Stimulated activated CD4-positive, alpha-beta T cell treated with anti-CD3 and anti-CD28 coated beads, TNF-alpha, amount 100 ng/mL, for 24 hours (primary cell): ENCODE measurements at places on chromosomes 1 and 21.

- no peak for DNase-seq
Observed at GRCh38 chr1:192461684-192462083, 113.9 kb upstream of the RGS1 start.

GRCh38 chr1:109258481-109259466 lies 9.4 kb downstream of the CELSR2 start:
- DNase-seq: no peak

GRCh38 chr1:198444792-198445191 lies 95.7 kb downstream of the ATP6V1G3 start:
- no peak for DNase-seq

- DNase-seq: no peak
Observed at GRCh38 chr1:245046769-245047168, 108.0 kb upstream of the KIF26B start.

GRCh38 chr1:43858324-43858723 lies 75.3 kb upstream of the ARTN start:
- no peak for DNase-seq

GRCh38 chr1:81430236-81430938 lies 370.3 kb upstream of the ADGRL2 start:
- DNase-seq: no peak

- DNase-seq: no peak
Observed at GRCh38 chr1:223512057-223512456, 118.8 kb downstream of the CCDC185 start.

DNA sequence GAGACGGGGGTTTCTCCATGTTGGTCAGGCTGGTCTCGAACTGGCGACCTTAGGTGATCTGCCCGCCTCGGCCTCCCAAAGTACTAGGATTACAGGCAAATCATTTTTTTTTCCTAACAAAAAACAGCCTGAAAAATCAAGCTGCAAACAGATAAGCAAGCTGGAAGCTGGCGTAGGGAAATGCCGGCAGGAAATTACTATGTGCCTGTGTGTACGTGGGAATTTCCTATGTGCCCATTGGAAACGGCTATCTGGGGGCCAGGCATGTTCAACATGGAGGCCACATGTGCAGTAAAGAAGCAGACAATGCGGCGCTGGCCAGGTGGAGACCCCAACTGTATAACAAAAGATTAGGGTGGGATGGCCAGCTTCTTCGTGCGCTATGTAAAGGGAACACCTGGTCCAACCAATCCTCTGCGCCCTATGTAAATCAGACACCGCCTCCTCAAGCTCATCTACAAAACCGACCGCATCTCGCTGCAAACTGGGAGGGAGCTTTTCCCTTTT lies 9.1 kb upstream of the AADACL4 start:
- no peak for DNase-seq

- no peak for DNase-seq
Observed at GRCh38 chr21:15604413-15604812, 125.4 kb upstream of the USP25 start.

DNA sequence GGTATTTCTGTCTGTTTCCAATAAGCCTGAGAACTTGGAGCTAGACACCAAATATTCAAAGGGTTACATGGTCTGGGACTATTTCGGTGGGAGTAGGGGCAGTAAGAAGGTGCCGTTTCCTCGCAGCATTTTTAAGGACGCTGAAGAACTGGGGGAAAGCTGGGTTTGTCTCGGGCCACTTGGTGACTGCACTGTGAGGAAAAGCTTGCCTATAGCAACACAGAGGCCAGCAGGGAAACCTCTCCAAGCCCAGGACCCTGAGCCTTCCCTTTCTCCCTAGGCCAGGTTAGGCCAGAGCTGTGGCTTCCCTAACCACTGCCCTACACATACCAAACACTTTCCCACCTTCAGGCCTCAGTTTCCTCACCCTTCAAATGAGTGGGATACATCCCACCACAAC lies 3.3 kb downstream of the GLIS1 start:
- DNase-seq: no peak

- no peak for DNase-seq
Observed at GRCh38 chr1:51284487-51284954, 45.8 kb downstream of the TTC39A start.

DNA sequence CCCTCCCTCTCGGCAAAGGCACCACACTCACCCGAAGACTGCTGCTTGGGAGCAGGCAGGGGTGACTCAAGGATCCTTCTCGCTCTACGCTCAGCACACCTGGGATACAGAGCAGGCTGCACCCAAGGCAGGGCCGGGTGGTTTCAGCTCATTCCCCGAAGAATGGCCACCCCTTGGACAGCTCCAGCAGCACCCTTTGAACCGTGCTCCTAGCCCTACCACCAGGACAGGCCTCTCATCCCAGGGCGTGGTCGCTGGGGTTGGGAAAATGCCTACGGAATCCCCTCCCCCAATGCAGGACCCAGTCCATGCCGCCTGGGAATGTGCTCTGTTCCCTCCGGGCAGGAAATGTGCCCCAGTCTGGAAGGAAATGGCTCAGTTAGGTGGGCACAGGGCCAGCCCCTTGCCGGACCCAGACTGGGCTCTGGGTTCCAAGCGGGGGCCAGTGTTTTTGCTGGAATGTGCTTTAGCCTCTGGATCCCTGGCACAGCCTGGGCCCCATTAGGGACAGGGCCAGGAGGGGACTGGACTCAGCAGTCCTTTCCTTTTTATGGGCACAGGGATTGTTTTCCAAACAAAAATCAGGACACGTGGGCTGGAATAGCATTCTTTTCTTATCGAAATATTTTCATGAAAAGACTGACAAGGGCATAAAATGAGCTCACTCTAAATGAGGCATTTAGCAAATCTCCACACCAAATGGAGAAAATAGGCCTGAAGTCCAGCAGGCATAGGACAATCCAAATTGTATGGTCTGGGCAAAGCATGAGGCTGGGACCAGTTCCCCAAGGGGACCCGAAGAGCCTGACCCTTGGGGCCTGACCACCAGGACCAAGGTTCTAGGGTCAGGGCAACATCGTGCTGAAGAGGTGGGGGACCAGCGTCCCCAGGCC lies 7.3 kb downstream of the TMEM82 start:
- DNase-seq: no peak

- DNase-seq: no peak
Observed at GRCh38 chr1:235553112-235553551, 48.9 kb upstream of the B3GALNT2 start.

DNA sequence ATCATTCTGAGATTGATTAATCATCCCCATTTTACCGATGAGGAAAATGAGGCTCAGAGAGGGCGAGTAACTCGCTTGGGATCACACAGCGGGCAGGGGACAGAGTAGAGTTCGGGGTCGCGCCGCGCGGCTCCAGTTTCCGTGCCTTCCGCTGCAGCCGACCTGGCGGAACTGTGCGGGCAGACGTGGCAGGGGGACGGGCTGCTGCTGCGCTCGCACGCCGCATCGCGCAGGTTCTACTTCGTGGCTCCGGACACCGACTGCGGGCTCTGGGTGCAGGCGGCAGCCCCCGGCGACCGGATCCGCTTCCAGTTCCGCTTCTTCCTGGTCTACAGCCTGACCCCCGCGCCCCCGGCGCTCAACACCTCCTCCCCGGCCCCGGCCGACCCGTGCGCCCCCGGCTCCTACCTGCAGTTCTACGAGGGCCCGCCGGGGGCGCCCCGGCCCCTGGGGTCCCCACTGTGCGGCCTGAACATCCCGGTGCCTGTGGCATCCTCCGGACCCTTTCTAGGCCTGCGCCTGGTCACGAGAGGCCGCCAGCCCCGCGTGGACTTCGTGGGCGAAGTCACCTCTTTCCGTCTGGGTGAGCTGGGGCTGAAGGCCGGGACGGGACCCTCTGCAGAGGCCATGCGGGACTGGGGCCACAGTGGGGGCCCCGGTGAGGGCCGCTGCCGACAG lies 2.3 kb downstream of the LDLRAD2 start:
- no peak for DNase-seq

DNA sequence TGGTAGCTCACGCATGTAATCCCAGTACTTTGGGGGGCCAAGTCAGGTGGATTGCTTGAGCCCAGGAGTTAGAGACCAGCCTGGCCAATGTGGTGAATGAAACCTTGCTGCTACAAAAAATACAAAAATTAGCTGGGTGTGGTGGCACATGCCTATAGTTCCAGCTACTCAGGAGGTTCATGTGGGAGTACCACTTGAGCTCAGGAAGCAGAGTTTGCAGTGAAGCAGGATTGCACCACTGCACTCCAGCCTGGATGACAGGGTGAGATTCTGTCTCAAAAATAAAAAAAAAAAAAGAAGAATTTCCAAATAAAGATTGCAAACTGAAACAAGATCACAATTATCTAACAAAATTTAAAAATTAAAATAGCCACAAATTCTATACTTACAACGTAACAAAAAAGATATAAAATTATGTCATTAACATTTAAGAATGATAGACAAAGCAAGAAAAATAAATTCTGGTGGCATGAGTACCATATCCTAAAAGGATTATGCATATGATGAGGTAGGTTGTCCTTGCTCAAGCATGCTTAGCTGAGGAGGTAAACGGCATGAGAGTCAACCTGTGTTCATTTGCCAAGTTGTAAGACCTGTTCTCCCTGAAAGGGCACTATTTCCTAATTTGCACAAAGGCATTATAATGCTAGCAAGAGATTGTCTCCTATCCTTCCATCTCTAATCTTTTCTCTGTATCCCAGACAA lies 20.2 kb downstream of the IPP start:
- no peak for DNase-seq

DNA sequence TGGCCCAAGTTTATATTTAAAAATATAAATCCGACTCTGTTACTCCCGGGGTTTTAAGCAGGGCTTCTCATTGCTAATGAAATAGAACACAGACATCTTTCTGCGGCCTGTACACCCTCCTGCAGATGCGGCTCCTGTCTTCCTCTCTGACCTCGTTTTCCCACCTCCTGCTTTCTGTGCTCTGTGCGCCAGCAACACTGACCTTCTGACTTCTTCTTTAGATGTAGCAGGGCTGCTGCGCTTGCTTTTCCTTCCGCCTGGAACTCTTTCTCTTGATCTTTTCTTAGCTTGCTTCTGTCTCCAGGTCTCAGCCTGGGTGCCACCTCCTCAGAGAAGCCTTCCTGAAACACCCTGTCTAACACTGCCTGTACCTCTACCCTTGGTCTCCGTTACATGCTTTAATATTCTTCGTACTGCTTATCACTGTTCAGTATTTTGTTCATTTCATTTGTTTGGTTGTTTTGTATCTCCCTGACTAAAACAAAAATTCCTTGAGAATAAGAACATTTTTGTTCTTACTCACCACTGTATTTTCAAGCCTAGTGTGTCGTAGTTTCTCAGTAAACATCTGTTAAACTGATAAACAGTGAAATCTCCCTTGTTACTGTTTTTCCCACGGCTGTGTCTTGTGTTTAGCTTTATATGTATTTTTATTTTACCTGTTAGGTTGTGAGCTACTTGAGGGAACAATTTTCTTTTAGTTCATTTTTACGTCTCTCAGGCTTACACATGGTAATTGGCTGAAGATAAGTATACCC lies 79.0 kb downstream of the ST3GAL3 start:
- DNase-seq: no peak

DNA sequence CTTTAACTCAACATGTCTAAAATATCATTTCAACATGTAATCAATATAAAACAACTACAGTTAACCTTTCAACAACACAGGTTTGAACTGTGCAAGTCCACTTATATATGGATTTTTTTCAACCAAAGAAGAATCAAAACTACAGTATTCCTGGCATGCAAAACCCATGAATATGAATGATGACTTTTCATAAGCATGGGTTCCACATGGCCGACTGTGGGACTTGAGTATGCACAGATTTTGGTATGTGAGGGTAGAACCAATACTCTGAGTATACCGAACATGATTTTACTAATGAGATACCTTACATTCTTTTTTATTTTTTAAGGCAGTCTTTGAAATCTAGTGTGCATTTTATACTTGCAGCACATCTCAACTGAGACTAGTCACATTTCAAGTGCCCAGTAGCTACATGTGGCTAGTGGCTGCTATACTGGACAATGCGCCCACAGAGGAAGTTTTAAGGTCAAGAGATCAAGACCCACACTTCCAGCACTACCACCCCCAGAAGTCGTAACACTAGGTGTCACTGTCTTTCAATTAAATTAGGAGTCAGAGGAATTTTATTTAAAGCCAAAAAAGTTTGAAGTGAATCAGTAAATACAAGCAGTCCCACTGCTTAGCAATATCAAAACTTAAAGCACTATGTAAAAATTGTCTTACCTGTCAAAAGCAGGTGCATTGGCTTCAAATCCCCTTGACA lies 40.0 kb downstream of the SYNJ1 start:
- no peak for DNase-seq

DNA sequence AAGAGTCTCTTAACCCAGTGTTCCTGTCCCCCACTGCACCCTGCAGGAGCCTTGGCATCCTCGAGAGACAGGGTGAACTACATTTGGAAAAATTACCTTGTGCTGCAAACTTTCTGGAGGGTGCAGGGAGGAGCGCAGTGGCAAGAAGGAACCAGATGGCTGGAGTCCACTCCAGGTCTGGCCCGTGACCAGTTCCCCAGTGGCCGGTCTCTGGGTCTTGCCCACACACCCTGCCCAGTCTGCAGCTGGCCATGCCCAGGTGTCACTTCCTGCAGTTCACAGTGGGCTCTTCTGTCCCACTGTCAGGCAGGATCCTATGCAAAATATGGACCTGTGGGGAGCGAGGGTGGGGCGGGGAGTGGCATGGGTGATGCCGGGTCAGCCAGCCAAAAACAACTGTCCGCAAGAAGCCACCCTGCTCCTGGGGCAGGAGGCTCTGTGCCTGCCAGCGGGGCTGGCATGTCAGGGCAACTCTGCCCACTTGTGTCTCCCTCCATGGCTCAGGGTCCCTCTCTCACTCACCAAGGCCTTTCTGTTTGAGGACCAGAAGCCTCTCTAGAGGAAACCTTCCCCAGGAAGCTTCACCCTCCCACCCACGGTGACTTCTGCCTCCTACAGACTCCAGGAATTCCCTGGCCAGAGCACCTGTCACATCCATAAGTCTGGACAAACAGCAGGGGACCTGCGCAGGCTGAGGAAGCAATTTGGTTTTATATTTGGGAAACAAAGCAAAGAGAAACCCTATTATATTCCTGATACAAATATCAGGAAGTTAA lies 55.6 kb downstream of the KIF21B start:
- DNase-seq: no peak

- DNase-seq: no peak
Observed at GRCh38 chr1:87435484-87435883, 106.8 kb downstream of the LMO4 start.

GRCh38 chr1:223419561-223419960 lies 26.3 kb downstream of the CCDC185 start:
- no peak for DNase-seq

- DNase-seq: no peak
Observed at GRCh38 chr1:3717715-3718601, 34.3 kb upstream of the CCDC27 start.

DNA sequence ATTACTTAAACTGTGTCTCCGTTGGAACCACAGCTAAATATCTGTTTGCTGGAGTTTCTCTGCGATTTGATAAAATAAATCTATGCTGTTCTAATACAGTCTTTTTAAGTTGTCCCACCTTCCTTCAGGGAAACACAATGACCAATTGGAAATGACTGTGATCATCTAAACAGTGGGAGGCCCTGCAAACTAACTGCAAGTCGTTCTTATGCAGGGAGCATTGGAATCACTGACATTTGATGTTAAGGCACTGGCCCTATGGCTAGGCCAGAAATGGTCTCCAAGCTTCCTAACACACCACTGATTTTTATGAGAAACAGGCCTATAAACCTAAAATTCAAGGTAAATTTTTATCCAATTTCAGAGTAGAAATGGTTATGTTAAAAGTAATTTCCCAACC lies 645.2 kb downstream of the LMO4 start:
- DNase-seq: no peak
